ENCODE measurements at places on chromosomes 16 and 17.

DNA sequence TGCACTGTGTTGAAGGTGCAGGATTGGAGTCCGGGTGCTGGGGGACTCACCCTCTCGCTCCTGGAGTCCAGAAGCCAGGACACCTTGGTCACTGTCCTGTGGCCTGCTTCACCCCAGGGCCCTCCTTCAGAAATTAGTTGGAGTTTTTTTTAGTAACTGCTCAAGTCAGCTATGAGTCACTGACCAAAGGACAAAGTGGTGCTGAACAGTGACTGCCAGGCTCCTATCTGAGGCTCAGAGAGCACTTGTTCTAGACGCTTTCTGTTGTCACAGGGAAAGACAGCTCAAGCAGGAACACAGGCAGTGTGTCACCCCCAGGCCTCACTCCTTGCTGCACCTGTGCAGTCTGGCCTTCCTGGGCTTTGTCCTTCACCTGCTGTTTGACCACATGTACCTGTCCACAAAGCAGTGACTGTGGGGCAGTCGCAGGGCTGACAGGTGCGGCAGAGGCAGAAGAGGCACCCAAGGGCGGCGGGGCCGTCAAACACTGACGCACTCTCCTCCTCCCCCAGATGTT is 4.1 kb upstream of the FAAP100 start:
- peak; percentile 60 for DNase-seq

GRCh38 chr17:45277992-45278391 is 16.1 kb upstream of the SPATA32 start:
- peak; percentile 23 for DNase-seq

GRCh38 chr17:45006927-45007461 is 38.9 kb upstream of the C1QL1 start:
- DNase-seq, result no peak

GRCh38 chr17:47957591-47958490 is at the start of gene PRR15L:
Gene PRR15L, minus strand, starts transcription at chr17:47957883. Its CDS starts 4,649 bp downstream, at chr17:47953234.
- no peak for DNase-seq

DNA sequence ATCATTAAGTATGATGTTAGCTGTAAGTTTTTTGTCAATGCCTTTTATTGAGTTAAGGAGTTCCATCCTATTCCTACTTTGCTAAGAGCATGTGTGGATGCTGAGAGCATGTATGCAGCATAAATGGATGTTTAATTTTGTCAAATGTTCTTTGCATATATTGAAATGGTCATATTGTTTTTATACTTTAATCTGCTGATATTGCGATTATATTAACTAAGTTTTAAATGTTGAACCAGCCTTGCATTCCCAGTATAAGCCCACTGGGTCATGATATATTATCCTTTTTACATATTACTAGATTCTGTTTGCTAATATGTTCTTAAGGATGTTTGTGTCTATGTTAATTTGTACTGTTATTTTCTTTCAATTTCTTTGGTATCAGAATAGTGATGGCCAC is 53.2 kb downstream of the CCDC182 start:
- DNase-seq, result no peak

DNA sequence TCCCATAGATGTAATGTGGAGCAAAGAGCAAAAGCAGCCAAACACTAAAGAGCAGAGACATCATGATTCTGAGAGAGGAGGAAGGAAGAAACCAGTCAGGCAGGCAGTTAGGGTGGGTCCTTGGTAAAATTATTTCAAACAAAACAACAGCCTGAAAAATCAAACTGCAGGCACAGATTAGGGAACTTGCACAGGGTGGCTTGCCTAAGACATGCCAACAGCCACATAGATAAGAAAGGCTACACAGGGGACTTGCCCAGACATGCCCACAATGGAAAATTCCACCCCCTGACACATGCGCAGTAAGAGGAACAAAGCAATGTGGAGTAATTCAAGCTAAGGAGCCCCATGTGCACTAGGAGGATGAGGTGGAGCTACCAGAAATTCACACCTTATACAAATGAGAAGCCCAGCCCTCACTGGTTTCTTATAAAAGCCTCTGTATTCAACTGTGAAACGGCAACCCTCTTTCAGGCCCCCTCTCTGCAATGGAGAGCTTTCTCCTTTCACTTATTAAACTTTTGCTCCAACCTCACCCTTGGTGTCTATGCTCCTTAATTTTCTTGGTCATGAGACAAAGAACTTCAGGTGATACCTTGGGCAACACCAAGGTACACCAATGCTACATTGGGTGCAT is 7.3 kb upstream of the GAS7 start:
- no peak for DNase-seq

DNA sequence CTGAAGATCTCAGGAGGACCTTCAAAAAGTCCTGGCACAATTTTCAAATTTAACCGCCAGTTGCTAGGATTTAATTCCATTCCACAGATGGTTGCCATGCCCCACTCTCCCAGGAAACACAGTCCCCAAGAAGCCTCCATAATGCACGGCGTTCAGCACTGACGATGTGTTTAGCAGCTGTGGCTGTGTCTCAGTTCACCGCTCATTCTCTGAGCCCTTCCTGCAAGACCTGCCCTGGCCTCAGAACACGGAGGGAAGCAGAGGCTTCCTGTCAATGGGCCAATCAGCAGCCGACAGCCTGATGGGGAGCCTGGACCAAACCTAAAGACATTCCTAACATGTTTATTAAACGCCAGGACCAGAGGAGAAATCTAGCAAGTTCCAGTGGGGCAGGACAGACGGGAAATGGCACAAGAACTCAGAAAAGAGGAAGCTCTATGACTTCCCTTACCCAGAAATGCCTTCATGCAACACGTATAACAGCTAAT is 4.9 kb downstream of the MYLK3 start:
- peak; percentile 28 for DNase-seq

Data from IMR-90 (cell line).